ENCODE measurements at places on chromosomes 16 and 17.

DNA sequence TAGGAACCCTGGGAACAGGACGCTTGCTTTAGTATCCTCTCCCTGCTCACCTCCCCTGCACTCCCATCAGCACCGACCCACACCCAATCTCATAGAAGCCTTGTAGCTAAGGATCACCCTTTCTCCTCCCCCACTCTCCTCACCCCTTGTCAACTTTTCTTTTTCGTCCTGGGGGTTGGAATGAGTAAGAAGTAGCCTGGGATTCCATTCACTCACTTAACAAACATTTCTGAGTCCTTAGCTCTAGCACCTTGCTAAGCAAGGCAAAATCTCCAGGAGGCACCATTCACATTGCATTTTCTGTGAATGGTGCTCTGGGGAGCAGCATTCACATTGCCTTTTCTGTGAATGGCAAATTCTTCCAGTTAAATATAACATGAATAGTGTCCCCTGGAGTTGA lies 1.1 kb upstream of the PGAP3 start:
- no peak for DNase-seq

DNA sequence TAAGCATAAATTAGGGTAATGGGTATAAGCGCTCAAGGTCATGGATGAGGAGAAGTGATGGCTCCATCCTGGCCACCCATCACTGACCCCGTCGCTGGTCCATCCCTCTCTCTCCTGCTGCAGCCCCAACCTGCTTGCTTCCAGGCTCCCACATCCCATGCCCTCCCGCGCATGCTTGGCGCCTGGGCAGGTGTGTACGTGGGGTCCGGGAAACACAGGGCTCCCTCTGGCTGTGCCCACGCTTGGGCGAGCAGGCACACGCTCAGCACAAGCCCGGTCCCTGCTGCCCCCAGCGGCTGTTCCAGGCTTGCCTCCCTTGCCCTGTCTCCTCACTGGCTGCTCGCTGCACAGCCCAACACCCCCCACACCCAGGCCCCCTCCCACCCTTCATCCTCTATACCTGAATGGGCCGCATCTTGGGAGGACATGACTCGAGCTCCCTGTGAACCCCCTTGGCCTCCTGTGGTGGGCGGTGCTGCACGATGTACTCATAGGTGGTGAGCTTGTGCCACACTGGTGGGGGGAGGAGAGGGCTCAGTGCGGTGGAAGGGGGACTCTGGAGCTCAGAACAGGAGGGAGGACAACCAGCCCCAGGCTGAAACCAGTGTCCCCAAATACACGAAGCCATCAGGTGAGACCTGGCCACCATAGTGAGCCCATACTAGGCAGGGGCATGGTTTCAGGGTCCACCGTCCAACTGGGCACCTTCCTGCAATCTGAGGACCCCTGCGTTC lies 4.7 kb upstream of the TPPP3 start:
- no peak for DNase-seq

GRCh38 chr17:67260170-67260987 lies 15.4 kb upstream of the HELZ start:
- DNase-seq: peak; percentile 43

DNA sequence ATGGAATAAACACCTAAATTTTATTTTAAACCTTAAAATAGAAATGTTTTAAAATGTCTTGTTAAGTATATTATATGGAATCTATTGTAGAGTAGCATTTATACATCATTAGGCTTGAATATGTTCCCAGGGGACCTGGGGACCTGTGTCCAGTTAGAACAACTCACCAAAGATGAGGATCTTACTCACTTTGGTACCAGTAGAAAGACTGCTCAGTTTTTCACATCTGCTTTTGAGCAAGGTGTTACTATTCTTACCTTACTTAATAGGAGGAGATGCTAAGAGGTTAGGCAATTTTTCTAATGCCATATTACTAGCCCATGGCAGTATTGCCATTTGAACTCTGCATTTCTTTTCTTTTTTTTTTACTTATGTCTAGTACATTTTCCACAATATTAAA lies 14.7 kb downstream of the STXBP4 start:
- no peak for DNase-seq

DNA sequence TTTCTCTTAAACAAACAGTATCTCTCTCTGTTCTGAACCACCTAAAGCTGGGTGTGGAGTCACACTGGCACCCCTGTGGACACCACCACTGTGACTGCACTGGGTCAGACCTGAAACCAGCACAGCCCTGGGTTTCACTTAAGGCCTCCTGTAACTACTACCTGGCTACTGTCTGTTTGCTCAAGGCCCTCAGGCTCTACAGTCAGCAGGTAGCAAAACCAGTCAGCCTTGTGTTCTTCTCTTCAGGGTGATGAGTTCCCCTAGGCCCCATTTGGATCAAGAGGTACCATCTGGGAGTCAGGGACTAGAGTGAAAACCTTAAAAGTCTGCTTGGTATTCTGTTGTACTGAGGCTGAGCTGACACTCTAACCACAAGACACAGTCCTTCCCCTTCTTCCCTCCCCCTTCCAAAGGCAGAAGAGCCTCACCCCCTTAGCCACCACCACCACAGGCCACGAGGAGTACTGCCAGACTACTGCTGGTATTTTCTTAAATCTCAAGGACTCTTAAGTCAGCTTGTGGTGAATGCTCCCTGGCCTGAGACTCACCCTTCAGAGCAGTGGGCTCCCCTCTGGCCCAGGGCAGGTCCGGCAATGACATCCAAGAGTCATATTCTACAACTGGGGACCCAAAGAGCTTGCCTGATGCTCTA lies 153.2 kb upstream of the MON1B start:
- DNase-seq: no peak

- no peak for DNase-seq
These were observed 329.4 kb upstream of the CCL2 start for GRCh38 chr17:33925649-33926048.

DNA sequence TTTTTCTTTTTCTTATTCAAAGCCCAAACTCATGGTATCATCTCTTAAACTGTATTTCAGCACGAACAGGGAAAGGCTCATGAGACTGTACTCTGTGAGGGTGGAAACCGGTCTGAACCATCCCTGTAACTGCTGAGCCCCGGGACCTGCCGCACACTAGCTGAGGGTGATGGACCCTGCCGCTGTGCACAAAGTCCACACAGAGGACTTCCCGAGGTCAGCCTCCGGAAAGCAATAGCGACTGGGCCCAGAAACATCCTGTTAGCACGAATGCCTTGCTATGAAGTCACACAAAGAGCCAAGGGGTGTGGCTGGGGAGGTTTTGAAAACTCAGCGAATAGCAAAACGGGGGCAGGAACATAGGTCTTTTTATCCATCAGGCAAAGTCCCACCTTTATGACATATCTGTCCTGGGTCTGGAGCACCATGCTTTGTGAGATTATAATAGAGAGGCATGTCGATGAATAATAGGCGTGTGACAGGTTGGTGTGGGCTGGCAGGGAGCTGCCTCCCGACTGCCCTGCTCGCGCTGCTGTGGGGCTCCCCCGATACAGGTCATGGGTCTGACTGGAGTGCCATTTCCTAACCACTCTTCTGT lies 33.4 kb downstream of the CDK5R1 start:
- no peak for DNase-seq

- DNase-seq: no peak
These were observed 2.9 kb downstream of the CLUH start for GRCh38 chr17:2708585-2709182.

DNA sequence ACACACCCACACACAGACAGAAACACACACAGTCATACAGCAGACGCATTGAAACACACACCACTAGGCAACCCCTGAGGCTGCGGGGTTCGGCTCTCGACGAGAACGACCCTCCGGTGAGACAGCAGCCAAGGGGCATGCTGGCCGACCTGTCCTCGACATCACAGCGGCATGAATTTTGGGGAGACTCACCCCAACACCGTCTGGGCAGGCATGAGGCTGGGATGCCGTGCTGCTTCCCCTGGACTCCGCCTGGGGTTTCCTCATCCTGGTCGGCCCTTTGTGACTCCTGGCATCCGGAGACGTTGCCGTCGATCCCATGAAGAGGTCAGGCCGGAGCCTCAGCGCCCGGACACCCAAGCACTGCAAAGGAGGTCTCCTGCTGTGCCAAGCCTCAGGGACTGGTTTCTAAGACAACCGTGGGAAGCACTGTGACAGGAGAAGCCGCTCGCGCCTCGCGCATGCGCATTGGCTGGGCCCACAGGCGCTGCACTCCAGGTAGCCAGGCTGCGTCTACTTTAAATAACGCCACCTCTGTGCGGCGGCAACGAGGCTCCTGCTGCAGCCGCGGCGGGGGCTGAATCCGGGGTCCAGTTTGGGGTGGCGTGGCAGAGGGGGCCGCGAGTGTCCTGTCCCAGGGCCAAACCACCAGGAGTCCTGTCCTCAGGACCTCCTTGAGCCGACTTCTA lies 13.8 kb upstream of the KCNJ18 start:
- DNase-seq: no peak

DNA sequence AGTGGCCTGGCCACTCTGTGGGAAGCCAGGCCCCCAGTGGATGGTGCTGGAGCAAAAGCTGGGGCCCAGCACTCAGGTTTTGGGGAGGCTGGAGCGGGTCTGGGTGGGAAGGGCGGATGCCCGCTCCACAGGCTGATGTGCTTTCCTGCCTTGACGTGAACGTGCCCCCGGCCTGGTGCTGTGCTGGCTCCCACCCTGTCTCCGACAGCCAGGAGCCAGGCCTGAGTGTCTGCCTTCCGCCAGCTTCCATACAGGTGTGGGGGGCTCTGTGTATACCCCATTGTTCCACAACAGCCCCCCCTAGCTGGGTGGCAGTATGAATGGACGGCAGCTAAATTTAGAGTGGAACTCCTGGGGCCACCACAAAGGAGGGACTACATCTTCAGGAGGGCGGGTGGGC lies 20.0 kb downstream of the HIC1 start:
- DNase-seq: no peak

DNA sequence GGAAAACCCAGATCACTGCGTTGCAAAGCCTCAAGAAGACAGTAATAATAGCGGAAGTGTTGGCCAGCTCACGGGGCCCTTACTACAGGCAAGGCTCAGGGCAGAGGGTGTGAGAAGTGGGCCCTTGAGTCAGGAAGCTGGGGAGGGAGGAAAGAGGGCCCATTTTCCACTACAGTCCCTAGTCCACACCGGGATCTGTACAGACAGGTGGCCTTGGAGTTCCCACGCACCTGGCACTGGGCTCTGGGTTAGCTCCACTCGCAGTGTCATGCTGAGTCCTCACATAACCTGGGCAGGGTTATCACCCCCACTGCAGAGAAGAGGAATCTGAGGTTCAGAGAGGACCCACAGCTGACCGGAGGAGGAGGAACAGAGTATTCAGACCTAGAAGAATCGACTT lies 16.8 kb upstream of the MTSS2 start:
- no peak for DNase-seq

GRCh38 chr16:86354641-86355513 lies 155.4 kb upstream of the FOXF1 start:
- DNase-seq: no peak

- no peak for DNase-seq
These were observed 727.9 kb upstream of the SOX9 start for GRCh38 chr17:71392715-71393567.

DNA sequence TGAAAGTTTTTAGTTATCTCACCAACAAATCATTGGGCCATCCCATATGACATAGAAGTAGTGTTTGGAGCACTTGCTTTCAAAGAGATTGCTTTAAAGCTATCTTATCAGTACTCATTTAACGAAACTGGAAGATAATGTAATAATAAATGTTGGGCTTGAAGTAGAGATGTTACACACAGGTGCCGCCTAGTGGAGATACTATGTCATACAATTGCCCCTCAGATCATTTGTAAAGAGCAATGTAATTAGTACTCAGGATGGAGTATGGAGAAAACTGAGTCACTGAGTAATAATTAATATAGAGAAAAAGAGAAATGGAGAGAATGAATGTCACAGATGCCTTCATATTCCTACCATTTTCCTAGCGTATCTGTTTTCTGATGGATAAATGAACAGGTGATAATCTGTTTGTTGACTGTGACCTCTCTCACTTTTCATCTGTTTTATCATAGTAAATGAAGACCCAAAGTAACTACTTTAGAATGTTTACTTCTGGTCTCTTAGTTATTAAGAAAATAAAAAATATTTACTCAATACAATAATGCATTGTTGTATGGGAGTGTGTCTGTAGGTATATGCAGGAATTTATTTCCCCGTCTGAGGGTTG lies 80.4 kb downstream of the EFCAB5 start:
- no peak for DNase-seq

DNA sequence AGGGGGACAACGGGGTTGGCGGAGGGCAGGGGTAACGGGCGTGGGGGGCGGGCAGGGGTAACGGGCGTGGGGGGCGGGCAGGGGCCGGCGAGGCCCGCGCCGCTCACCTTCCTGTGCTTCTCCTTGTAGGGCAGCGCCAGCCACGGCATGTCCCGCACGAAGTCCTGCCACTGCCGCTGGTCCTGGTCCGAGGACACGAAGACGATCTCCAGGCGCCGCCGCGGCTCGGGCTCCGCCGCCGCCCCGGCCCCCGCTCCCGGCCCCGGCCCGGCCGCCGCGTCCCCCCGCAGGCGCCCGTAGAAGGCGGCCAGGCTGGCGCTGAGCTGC lies 401 bp downstream of the NXN start:
- DNase-seq: no peak

GRCh38 chr16:30840611-30841010 lies 53.3 kb downstream of the BCL7C start:
- no peak for DNase-seq

GRCh38 chr17:11950771-11951519 lies 46.3 kb downstream of the ZNF18 start:
- DNase-seq: no peak

GRCh38 chr17:43540821-43541674 lies 5.1 kb downstream of the ETV4 start:
- DNase-seq: no peak

- no peak for DNase-seq
These were observed 2.3 kb downstream of the C17orf58 start for GRCh38 chr17:67993998-67994361.

DNA sequence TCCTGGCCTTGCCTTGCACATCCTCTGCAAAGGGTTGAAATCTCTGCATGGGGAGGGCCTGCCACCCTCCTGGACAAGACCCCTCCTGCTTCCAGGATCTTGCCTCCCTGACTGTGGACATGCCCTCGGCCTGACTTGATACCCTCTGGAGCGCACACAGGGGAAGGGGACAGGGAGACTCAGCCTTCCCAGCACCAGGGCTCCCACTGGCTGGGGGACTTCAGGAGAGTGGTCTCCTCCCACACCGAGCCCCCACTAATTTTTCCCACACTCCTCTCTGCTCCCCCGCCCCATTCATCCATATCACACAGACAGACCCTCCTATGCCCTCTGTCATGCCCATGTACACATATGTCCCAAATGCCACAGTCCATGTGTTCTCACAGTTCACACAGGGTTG lies 14.3 kb downstream of the SGCA start:
- no peak for DNase-seq

Measured in vagina (tissue), 2 donors.